ENCODE measurements at places on chromosomes 5 and 9. TPM values are rescaled to one million over a fixed set of nuclear protein-coding genes. Genes with fewer than 3 reads are reported as not detected.

The CNTLN gene
- total RNA-seq = 5.7 TPM

The BTNL8 gene
- total RNA-seq = not detected

The DPM2 gene
- 17.5 TPM for total RNA-seq

The GPX8 gene
- 0.33 TPM for total RNA-seq

The FGD3 gene
- total RNA-seq = 0.84 TPM
